Thymus (tissue), 14 donors: ENCODE measurements at places on chromosomes 5 and 9. TPM values are rescaled to one million over a fixed set of nuclear protein-coding genes. Genes with fewer than 3 reads are reported as not detected.

The AK8 gene
- total RNA-seq: 1.8 TPM

The INSYN2B gene
- total RNA-seq: not detected

The MEIKIN gene
- 0.14 TPM for total RNA-seq

The ZNF454 gene
- 0.61 TPM for total RNA-seq

The ARSI gene
- 0.76 TPM for total RNA-seq

The ACOT12 gene
- total RNA-seq: 0.05 TPM

The MOB3B gene
- total RNA-seq: 2.3 TPM

The CCDC183 gene
- 3.2 TPM for total RNA-seq

The ZNF879 gene
- total RNA-seq: 5.9 TPM

The SARDH gene
- total RNA-seq: 13.1 TPM

The SLU7 gene
- total RNA-seq: 46.9 TPM

The RABEPK gene
- 25.7 TPM for total RNA-seq

The ADAMTSL1 gene
- total RNA-seq: 2.3 TPM

The MZB1 gene
- 400 TPM for total RNA-seq

The C7 gene
- total RNA-seq: 17.2 TPM

The CCL21 gene
- 43.7 TPM for total RNA-seq

The AIF1L gene
- 2.5 TPM for total RNA-seq

The SPEF2 gene
- 5.5 TPM for total RNA-seq

The GM2A gene
- 36.6 TPM for total RNA-seq

The OR1L1 gene
- not detected for total RNA-seq

The PCDHGB4 gene
- 1.0 TPM for total RNA-seq

The TAF11L7 gene
- total RNA-seq: not detected

The PCAT7 gene
- total RNA-seq: under 0.01 TPM

The PCDHGA3 gene
- 0.19 TPM for total RNA-seq

The GOLGA1 gene
- 7.3 TPM for total RNA-seq

The ADRB2 gene
- 2.2 TPM for total RNA-seq

The PLK2 gene
- total RNA-seq: 24.6 TPM
